Tongue (tissue), 3 donors: ENCODE measurements at places on chromosomes 2 and 18. TPM values are rescaled to one million over a fixed set of nuclear protein-coding genes. Genes with fewer than 3 reads are reported as not detected.

DNA sequence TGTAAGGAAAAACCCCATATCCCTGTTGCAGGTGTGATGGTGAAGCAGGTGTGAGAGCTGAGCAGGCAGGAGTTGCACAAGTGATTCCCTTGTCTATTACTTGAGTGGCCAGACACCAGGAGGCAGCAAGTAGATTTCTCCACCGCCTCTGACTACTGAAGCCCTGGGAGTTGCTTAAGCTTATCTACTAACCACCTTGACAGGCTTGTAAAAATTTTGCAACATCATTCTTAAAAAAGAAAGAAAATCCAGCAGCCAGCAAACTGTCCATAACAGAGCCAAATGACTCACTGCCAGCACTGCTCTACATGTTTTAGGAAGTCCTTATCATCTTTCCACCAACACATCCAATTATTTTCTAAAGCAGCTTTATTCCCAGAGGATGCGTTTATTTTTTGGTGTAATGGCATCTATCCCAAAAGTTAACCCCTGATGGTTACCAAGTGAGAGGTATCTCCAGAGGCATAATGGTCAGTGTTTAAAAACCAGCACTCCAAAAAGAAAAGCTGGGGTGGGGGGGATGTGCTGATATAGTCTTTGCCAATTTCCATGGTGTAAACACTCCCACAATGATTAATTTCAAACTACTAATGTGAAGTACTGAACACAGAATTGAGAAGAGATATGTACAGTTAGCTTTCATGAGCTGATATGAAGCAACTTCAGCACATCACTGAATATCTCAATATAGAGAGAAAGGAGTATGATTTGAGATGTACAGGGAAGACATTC is 16.3 kb upstream of the GPR39 start:
- no peak for DNase-seq

KLF11 gene
- 20.9 TPM for total RNA-seq

STPG4 gene
- total RNA-seq = not detected

DNA sequence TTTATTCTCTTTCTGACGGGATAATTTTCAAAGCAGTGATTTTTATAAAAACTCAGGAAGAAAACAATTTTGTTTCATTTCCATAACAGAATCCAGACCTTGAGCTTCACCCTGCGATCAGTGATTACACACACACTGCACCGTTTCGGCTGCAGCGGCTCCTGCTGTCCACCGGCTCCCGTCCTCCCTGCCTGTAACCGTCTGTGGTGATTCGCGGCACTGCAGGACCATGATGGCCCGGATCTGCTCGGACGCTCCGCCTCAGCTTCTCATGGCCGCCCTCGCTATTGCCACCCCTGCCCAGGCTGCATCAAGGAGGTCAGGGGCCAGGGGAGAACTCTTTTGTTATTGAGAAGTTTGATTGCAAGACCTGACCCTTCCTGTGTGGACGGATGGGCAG is 246.1 kb downstream of the TWIST2 start:
- peak; percentile 47 for DNase-seq

GREB1L gene
- total RNA-seq = 6.8 TPM
